Foreskin fibroblast (primary cell): ENCODE measurements at places on chromosomes 2 and 18.

DNA sequence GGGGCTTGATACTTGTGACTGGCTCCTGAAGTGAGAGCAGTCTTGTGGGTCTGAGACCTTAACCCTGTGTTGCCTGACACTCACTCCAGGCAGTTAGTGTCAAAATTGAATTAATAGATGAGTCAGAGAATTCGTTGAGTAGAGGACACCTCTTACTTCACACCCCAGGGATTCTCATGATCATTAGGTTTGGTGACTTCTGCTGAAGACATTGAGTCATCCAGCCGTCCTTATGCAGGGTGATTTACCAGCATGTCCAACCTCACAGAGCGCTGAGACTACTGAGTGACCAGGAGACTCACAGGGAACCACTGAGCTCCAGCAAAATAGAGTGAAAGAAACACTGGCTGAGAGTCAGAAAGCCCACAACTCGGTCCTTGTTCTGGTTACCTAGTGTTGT lies 36.0 kb upstream of the EVA1A start:
- DNase-seq: no peak

DNA sequence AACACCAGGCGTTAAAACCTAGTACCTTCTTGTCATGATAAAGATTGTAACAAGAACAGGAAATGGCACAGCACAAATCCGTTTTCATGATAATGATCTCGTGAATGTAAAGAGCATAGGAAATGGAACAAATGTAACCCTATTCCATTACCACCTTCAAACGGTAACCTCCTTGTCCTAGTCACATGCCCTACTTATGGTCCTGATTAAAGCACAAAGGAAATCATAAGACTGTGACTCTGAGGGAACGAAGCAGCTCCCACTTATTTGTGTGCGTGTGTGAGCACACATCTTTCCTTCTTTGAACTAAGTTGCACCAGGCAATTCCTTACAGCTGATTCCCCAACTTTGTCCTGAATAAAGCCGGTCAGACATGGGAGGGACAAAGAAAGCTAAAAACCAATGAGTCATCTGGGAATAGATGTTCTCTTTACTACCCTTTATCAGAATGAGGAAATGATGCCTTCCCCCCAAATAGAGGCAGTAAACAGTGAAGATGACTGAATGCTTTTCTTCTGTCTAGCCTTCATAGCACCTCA lies 192.6 kb downstream of the IKZF2 start:
- DNase-seq: peak; percentile 63

DNA sequence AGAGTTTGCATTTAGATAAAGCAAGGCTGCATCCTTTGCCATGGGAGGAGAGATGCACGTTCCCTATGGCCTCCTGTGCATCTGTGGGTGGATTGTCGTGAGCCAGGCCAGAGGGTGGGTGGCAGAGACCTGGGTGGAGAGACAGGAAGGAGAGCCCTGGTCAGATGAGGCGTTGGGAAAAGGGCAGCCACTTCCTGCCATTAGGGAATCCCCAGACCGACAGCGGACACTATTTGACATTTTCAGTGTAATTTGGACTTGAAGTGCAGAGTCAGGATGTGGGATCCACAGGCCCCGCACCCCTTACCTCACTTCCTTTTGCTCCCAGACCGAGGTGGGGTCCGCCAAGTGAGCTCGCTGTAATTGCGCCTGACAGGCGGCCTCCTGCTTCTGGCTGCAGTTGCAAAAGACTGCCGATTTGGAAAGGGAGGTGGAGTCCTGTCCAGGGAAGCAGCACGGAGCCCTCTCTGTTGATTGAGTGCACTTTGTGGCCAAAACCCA lies 150.0 kb downstream of the DYSF start:
- no peak for DNase-seq

- peak; percentile 12 for DNase-seq
Observed at GRCh38 chr18:49747876-49748275, 65.5 kb downstream of the ACAA2 start.

- DNase-seq: no peak
Observed at GRCh38 chr2:1072250-1072649, 121.6 kb downstream of the SNTG2 start.

DNA sequence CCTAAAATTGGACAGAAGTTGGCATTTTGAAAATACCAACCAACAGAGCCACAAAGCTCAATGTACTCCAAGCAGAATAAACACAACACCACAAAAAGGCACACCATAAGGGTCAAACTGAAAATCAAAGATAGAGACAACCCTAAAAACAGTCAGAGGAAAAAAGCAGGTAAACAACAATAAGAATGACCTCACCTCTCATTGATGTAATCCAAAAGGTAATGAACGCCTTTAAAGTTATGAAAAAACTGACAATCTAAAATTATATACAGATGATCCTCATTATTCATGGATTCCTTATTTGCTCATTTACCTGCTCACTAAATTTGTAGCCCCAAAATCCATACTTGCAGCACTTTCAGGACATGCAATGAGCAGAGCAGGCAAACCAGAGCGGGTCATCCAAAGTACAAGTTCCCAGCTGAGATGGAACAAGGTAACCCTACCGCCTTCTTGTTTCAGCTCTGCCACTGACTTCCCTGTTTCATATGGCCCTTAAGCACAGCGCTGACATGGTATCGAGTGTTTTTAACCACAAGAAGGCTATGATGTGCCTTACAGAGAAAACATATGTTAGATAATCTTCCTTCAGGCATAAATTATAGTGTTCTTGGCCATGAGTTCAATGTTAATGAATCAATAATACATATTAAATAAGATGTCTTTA lies 17.0 kb downstream of the RTN4 start:
- no peak for DNase-seq

DNA sequence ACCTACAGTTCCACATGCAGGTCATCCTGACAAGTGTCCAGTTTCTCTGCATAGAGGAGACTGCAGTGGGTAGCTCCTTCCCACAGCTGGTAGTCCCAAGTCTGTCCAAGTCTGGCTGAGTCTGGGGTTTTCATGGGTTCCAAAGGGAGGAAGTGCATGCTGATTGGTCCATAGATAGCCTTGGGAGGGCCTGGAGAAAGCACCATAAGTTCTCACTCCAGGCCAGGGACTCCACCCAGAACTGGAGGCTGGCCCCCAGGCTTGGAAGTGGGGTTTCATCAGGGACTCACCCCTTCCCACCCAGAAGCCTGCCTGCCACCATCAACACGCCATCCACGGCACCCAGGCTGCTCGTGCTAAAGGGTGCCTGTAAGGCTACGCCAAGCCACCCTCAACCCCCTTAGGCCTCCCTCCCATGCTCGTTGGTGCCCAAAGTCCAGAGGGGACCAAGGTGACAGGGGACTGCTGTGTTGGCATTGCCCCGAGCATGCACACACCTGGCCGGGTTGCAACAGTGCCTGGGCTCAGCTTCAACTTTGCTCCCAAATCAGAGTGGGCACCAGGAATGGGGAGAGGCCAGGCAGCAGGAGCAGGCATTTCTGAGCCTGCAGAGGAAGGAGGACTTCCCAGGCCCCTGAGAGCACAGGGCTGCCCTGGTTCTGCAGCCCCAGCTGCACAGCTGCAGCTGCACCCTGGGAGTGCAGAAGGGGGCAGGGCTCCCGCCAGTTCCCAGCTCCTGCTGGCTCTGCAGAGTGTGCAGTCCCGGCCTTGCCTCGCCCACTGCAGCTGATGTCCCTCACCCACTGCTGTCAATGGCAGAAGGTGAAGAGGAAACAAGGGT lies 116.5 kb upstream of the MAP2 start:
- no peak for DNase-seq

GRCh38 chr18:75981102-75981501 lies 513.9 kb downstream of the ZNF516 start:
- DNase-seq: no peak

- no peak for DNase-seq
Observed at GRCh38 chr2:200173691-200174090, 132.8 kb upstream of the SPATS2L start.

DNA sequence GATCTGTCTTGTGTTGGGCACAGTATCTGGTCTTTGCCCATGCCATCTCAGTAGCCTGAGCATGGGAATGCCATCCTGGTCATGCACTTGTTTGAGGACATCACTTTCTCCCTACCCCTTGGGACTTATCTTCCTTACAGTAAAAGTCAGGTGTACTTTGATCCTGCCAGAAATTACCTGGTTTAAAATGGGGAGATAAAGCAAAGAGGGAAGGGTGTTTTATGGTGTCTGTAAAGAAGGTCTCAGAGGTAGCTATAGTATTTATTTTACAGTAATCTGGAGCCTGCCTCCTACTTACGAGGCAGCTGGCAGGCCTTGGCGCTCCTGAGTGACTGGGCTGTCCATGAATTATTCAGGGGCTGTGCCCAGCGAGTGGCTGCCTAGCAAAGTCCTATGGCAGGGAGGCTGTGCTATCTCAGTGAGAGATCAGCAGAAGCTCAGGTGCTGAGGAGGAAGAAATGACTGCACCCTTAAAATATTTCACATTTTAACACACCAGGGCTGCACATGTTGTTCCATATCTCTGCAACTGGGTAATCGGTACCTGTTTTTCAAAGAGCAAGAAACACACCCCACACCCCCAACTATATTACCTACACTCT lies 93.9 kb downstream of the SPTBN1 start:
- no peak for DNase-seq

DNA sequence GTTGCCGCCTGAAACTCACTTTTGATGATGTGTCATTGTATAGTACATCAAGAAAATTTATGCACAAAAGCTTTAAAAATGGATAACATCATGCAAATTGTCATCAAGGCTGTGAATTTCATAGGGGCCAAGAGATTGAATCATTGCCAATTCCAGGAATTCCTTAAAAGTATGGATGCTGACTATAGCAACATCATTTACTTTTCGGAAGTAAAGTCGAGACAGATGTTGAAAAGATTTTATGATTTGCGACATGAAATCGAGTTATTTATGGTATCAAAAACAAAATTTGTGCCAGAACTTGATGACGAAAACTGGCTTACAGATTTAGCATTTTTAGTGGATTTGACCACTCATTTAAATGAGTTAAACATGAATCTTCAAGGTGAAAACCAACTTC lies 56.3 kb downstream of the ASB1 start:
- DNase-seq: no peak

- DNase-seq: no peak
Observed at GRCh38 chr18:2707551-2708168, 52.1 kb downstream of the SMCHD1 start.

DNA sequence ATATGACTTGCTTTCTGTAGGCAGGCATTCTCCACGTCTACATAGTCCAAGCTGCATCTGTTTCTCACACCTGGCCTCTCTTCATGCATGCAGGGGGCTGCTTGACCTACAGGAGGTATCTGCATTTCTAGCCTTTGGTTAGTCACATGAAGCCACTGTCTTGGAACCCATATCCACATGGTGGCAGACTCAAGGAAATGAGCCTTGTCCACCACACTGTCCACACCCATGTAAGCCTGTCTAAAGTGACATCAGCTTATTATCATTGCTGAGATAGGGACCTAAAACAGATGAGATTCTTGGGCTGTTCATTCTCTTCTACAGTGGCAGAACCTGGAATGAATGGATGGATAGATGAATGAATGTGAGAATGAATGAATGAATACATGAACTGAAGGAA lies 160.4 kb downstream of the DOCK10 start:
- DNase-seq: no peak

GRCh38 chr2:178865146-178865936 lies 58.1 kb upstream of the TTN start:
- peak; percentile 51 for DNase-seq

- DNase-seq: peak; percentile 68
Observed at GRCh38 chr2:121408641-121409040, 122.0 kb upstream of the RNU4ATAC start.

DNA sequence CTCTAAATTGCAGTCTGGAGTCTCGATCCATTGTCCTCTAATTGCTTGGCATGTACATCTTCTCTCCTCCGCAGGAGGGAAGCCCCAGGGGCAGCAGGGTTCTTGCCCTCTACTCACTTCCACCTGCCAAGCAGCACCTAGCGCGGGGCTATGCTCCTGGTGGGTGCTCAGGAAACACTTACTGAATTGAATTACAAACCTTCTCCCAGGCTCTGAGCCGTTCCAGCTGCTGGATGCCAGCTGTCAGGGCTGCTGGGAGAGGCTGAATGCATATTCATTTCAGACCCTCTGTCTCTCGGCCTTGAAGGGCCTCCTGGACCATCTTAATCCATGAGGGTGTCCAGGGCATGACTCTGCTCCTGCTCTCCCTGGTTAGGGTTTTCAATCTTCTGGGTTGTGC lies 94.0 kb downstream of the CELF4 start:
- DNase-seq: no peak

DNA sequence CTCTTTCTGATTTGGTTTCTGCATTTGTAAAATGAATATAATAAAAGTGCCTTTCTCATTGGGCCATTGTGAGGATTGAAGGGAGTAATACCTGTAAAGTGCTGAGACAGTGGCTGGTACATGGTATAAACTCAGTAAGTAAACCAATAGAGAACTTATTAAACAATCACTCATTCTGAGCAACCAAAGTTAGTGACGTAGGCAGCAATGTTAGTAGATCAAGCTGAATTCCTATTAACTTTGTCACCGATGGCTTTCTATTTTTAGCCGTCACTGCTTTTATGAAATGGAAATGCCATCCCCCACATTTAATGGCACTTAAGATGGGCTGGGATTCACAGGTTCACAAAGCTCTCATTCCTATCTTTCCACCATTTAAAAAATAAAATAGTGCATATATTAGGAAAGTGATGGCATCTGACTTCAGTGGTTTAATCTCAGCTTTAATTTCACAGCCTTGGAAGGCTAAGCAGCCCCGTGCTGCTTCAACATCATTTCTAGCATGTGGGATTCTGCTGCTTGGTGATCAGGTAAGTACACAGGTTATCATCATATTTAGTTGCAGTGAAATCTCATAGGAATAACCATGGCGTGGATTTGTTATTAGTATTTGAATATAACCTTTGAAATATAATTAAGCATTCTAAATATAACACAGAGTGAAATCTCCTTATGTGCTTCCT lies 17.6 kb upstream of the PPP4R1 start:
- peak; percentile 86 for DNase-seq

DNA sequence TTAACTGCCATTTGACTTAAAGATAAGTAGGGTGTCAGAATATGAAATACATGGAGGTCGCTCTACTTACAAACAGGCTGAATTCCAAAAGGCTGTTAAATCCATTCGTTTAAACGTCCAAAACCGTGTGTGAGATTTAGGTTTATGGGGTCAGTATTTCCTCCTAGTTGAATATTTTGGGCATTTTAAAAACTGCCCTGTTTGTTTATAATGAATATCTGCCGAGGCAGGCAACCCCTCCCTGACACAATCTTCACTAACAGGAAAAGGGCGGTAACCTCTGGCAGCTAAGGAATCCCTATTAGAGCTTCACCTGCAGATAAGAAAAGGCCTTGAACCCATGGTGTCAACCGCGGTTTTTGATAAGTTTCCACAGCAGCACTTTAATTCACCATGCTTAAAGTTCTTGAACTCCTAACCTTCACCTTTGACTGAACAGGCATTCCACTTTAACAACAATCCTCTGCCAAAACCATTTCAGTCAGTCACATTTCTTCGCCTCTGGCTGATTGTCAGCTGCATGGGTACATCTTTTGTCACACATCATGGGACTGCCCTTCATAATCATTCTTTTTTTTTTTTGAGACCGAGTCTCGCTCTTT lies 17.8 kb downstream of the TRAK2 start:
- DNase-seq: no peak

- DNase-seq: peak; percentile 50
Observed at GRCh38 chr2:18544171-18544570, 16.3 kb downstream of the RDH14 start.
